CD4-positive, alpha-beta T cell (primary cell): ENCODE measurements at places on chromosomes 16 and 17. TPM values are rescaled to one million over a fixed set of nuclear protein-coding genes. Genes with fewer than 3 reads are reported as not detected.

The CASKIN1 gene
- 0.06 TPM for total RNA-seq

- H3K4me3 ChIP-seq: no peak overlapping the region
- no peaks in the 10 kb centered on the region for H3K4me1 ChIP-seq
- no peak overlapping the region for H3K27ac ChIP-seq
- H3K36me3 ChIP-seq: no peaks in the 10 kb centered on the region
Observed at GRCh38 chr16:9062301-9062700, 29.1 kb upstream of the HAPSTR1 start.

- H3K4me3 ChIP-seq: no peak overlapping the region
- H3K27me3 ChIP-seq: no peaks in the 10 kb centered on the region
Observed at GRCh38 chr17:43442711-43443110, 41.1 kb upstream of the DHX8 start.

DNA sequence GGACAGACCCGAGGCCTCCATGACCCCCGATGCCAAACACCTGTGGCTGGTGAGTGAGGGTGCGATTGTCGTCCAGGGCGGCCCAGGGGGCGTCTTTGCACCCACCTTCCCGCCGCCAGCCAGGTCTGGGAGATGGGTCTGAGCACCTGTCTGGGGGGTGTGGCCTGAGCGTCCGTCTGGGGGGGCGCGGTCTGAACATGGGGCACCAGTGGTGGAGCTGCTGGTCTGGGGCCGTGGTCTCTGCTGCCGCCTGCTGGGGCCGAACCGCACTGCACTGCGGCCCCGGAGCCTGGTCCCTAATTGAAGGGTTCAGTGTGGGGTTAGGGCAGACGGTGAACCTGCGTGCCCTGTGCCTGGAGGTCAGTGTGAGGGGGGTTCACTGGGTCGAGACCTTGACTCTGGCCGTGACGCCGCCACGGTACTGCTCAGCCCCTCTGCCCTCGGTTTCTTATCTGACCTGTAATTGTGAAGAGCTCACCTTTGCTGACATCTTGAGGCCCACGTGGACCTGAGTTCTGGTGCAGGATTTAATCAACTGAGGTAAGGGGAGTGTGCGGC lies 12.6 kb upstream of the TCF25 start:
- H3K36me3 ChIP-seq: no peaks in the 10 kb centered on the region
- H3K27ac ChIP-seq: no peak overlapping the region
- DNase-seq: peak; percentile 75
